ENCODE measurements at places on chromosomes 4 and X.

GRCh38 chrX:19064175-19064574, 58.1 kb downstream of the ADGRG2 start:
- DNase-seq: no peak

DNA sequence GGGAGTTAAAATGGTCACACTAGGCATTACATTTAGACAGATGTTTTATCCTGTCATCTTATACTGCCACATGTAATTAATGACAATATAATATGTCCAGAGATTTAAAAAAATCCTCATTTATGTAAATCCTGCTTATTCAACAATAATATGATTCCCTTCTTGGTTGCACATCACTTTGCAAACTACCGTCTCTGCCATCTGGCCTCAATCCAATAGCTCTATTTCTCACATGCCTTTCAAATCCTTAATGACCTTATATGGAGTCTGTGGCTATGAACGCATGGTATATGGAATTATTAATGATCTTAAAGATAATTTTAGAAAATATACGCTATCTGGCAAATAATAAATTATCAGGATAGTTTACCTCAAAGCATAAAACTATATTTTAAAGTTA, 144.5 kb downstream of the NPNT start:
- DNase-seq: no peak

DNA sequence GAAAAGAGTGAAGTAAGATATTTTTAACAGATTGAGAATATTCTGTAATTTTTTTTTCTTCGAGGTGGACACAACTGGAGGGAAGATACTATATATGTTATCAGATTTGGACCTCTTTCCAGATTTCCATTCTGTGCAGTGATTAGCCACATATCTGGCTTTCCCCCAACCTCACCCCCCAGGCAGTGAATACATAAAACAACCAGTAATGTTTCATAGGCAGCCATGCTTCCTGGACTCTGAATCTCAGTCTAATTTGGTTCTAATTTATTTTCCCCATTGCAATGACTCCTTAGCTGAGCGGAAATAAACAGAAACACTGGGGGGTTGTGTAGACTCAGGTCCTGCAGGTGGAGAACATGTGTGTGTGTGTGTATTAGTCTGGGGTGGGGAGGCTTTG, 226.5 kb downstream of the FBXW7 start:
- no peak for DNase-seq

GRCh38 chr4:172692701-172693100, 475.9 kb upstream of the GALNT7 start:
- no peak for DNase-seq

GRCh38 chr4:25728886-25729285, 73.2 kb downstream of the SLC34A2 start:
- DNase-seq: no peak
